CD8-positive, alpha-beta memory T cell (primary cell): ENCODE measurements at places on chromosomes 1 and 21. TPM values are rescaled to one million over a fixed set of nuclear protein-coding genes. Genes with fewer than 3 reads are reported as not detected.

KRTAP19-3 gene
- total RNA-seq: not detected

KLF17 gene
- not detected for total RNA-seq

VANGL1 gene
- total RNA-seq: 3.0 TPM

GRCh38 chr1:159218649-159219636 is 14.3 kb downstream of the ACKR1 start:
- DNase-seq: no peak

DNA sequence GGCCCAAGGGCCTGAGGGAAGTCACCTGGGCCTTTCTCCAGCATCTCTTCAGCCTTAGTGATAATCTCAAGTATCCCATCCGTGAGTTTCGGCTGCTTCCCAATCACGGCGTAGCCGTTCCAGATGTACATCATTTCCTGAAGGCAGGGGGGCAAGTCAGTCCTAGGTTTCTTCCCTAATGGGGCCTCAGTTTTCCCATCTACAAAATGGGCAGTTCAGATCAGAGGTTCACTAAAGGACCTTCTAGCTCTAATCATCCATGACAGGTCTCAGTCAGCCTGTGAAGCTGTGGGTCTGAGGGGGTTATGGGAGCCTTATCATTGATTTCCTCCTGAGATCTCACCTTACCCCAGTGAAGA is 39.9 kb downstream of the TTC39A start:
- DNase-seq: no peak

GRCh38 chr1:4126731-4127591 is 226.9 kb upstream of the C1orf174 start:
- DNase-seq: no peak

- DNase-seq: no peak
These were observed 127.6 kb downstream of the DMRTB1 start for GRCh38 chr1:53586765-53587164.

- DNase-seq: no peak
These were observed 95.9 kb downstream of the PLD5 start for GRCh38 chr1:242428399-242429190.

DNA sequence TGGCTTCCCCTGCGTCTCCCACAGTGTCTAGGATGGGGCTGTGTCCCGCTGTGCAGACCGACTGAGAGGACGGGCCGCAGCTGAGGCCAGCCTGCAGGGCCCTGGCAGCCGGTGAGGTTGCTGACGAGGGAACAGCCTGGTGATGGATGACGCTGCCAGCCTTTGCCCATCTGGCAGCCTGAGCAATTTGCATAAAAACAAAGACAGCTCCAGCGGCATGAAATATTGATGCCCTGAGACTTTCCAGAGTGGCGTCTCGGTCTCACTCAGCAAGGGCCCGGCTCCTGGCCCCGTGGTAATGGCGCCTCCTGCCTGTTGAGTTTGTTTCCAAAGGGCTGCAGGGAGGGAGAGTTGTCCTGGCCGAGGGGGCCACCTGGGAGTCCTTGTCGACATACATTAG is 19.1 kb upstream of the KCNA10 start:
- DNase-seq: no peak

DNA sequence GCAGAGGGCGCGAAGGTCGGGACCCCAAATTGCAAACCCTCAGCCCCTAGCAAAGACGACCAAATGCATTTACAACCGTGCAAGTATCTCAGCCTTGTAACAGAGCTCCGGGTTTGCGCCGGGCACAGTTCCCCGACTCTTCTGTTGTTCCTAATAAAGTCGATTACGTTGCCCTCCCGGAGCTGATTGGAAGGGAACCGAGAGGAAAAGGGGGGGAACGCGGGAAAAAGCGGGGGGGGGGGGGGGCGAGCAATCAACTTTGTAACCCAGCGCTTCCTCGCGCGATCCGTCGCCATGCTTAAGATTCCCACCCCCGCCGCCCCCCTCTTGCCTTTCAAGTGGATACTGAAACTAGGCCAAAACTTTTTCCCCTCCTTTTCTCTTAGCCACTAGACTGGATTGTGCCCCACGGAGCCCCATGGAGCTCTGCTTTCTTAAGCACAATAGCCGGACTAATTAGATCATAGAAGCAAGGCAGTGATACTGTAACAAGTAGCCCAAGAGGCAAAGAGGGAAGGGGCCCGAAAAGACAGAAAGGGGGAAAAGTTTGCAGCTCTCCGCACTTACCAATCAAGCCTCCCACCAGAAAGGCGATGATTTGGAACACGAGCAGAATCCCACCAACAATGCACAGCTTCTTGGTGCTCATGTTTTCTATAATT is 565 bp downstream of the WLS start:
- DNase-seq: no peak

DNA sequence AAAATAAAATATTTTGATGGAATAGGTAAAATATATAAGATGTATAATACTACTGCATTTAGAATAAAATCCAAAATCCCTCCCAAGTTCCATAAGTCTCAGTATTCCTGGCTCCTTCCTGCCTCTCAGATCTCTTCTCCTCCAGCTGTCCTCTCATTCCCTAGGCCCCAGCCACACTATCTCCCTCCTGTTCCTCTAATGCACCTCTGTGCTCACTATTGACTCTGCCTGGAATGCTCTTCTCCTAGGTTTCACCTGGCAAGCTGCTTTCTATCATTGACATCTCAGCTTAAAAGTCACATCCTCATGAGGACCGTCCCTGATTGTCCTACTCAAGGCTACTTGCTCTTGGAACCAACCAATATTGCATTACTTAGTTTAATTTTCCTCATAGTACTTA is 7.2 kb downstream of the NME7 start:
- no peak for DNase-seq

- no peak for DNase-seq
These were observed 23.9 kb upstream of the ITLN2 start for GRCh38 chr1:160978510-160978927.

- DNase-seq: no peak
These were observed 7.6 kb upstream of the CCDC27 start for GRCh38 chr1:3744646-3745045.

- no peak for DNase-seq
These were observed 131.9 kb upstream of the BEND5 start for GRCh38 chr1:48908606-48909005.

GRCh38 chr1:66305927-66306326 is 228.0 kb upstream of the SGIP1 start:
- no peak for DNase-seq

DNA sequence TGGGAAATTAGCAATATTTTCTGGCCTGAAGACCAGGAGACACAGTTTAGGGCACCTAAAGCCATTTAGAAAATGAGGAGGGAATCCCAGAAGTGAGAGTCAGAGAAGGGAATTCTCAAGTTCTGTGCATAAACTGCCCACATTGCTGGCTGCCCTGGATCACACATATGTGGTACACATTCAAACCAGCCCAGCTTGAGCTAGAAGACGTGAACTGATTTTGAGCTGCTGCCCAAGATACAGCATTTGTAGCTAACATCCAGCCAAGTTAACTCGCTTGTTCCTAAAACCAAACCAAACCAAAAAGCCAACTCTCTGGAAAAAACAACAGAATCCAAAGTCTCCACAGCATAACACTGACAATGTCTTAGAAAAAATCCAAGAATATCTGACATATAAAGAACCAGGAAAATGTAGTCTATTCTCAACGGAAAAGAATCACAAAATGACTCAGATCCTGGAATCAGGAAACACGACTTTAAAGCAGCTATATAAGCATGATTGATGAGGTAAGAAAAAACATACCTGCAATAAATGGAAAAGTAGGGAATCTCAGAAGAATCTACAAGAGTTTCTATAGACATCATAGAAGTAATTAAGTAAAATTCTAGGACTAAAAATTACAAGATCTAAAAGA is 18.2 kb upstream of the QSOX1 start:
- DNase-seq: no peak

DNA sequence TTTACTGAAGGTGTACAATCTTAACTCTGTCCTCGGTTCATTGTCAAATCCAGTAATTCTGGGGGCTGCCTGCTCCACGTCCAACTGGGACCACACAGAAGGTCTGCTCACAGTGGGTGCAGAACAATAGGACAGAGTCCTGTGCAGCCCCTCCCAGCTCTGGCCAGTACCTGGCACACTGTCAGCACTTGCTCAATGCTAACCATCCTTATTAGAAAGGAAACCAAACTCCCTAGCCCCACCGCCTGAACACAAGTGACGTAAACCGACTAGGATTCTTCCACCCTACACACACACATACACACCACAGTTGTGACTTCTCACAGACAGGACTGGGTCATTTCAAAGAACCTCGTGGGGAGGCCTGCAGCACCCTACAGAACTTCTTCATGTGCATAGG is 5.2 kb downstream of the BCAR3 start:
- no peak for DNase-seq
